ENCODE measurements at places on chromosomes 11 and 22. TPM values are rescaled to one million over a fixed set of nuclear protein-coding genes. Genes with fewer than 3 reads are reported as not detected.

DNA sequence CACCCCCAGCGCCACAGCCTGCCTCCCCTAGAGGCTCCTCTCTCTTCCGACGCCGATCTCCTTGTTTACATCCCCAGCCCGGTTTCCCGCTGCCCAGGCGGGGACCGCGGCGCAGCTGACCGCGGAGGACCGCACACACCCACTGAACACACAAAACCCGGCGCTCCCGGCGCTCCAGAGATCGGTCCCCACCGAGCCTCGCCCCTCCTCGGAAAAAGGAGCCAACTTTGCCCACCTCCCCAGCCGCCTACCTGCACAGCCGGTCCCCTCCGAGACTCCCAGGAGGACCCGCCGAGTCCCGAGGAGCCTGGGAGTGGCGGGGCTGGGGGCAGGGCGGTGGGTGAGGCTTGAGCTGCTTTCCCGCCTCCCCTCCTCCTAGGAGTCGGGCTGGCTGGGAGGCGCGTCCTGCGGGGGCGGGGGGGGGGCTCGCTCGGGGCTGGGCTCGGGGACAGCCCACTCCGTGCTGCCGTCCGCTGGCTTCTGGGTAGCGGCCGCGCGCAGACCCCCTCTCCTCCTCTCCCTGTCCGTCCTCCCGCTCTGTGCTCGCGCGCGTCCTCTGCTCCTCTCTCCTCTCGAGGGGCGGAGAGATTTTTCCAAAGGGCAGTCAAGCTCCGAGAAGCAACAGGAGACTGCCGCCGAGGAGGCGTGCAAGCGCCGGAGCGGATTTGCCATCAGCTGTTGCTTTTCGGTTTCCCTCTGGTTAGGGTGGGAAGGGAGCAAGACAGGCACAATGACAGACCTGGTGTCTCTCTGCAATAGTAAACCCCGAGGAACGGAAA is at the start of gene FXYD6:
Gene FXYD6 (minus strand): TSS at position 318 of the 779 bp plus-strand sequence. CDS start 33,882 bp downstream, outside the sequence.
- DNase-seq = peak; percentile 54

- DNase-seq = no peak
These were observed 24.1 kb upstream of the MICAL3 start for GRCh38 chr22:18048441-18048898.

GRCh38 chr22:35913925-35914324 is 114.7 kb downstream of the RBFOX2 start:
- DNase-seq = no peak

DNA sequence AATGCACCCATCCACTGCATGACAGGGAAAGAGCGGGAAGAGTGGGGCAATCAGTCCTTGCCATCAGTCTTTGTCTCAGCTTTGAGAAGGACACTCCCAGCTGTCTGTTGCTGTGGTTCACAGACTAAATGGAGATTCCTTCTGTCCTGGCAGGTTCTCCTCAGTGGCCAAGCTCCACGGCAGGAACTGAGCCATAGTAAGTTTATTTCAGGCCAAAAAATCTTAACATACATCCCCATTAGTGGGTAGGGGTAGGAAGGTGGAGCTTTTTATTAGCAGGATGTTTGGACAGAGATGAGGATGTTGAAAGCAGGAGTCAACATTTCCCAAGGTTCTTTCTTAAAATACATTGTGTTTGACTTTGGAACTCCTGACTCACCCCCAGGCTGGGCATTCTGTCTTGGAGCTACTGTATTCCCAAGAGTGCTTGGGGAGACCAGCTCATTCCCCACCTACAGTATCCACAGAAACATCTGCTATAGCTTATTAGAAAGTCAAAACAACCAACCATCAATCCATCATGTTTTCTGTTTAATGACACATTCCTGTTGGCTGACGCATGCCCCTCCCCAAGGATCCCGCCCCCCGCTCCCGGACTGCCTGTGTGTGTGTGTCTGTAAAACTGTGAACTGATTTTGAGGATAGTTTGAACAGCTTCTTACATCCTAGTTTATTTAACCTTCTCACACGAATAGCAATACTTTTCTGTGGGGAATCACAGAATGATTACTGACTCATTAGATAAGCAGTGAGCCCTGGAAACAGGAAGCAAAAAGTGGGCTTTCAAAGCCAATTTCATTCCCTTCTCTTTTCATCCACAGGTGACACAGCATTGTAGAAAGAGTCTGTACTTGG is 109.5 kb downstream of the CCDC81 start:
- DNase-seq = no peak

GRCh38 chr22:27245056-27245455 is 556.5 kb downstream of the MN1 start:
- no peak for DNase-seq

SCN3B gene
- not detected for total RNA-seq

TYR gene
- not detected for total RNA-seq

UCP2 gene
- total RNA-seq = 333 TPM

BRSK2 gene
- total RNA-seq = 0.33 TPM

RBM7 gene
- total RNA-seq = 20.2 TPM

All from natural killer cell treated with Interleukin-12 subunit alpha and Interleukin-12 subunit beta and Interleukin-15 and Interleukin-18, amount 100 ng/mL, for 72 hours (primary cell).